ENCODE measurements at places on chromosomes 3 and 15.

- ATAC-seq, result no peak
These were observed 879.2 kb downstream of the ROBO1 start for GRCh38 chr3:78888635-78889034.

DNA sequence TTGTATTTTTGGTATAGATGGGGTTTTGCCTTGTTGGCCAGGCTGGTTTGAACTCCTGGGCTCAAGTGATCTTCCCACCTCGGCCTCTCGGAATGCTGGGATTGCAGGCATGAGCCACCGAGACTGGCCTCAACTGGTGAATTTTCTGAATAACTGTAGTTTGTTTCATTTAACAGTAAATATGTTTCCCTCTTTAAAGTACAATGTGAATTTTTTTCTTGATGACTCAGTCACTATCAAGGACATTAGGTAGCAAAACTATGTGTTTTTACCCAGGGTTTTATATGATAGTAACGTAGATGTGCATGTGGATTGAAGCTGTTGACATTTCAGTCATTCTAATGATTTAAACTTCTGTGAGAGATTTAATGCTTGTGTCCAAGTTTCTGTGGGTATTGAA lies 40.2 kb upstream of the MAPKBP1 start:
- no peak for ATAC-seq

DNA sequence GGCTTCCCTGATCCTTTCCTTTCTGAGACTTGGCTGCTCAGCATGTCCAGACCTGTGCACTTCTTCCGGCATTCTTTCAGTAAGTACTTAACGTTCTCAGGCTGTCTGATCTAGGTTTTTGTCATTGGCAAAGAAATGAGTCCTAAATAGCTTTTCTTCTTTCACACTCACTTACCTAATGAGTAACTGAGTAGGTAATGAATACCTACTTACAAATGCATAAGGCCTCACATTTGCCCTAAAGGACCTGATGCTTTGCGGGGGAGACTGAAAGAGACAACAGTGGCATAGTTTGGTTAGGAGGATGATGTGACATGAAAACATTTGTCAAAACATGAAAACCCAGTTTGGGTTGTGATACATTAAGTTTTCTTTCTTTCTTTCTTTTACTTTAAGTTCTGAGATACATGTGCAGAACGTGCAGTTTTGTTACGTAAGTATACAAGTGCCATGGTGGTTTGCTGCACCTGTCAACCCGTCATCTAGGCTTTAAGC lies 516.7 kb upstream of the CFAP20DC start:
- peak; percentile 94 for ATAC-seq

GRCh38 chr3:44016818-44017217 lies 224.9 kb upstream of the TOPAZ1 start:
- ATAC-seq, result no peak

DNA sequence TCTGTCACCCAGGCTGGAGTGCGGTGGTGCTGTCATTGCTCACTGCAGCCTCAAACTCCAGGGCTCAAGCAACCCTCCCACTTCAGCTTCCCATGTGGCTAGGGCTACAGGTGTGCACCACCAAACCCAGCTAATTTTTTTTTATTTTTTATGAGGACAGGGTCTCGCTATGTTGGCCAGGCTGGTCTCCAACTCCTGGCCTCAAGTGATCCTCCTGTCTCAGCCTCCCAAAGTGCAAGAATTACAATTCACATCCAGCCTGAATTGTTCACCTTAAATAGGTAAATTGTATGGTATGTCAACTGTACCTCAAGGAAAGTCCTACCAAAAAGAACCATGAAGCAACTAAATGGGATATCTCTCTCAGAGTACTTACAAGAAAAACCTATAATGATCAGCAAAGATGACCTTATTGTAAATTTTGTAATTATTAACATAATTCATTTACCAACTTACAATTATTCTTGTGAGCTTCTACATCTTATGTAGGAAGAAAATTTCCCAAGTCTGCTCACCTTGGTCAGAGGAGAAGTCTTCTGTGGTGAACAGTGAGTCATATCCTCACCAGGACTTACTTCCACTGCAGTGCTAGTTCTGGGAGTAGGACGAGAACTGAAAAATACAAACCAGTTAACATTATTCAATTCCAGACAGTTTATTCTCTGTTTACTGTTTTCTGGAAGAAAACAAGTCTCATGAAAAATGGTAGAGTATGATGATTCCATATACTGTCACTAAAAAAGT lies 54.4 kb downstream of the ULK4 start:
- no peak for ATAC-seq

DNA sequence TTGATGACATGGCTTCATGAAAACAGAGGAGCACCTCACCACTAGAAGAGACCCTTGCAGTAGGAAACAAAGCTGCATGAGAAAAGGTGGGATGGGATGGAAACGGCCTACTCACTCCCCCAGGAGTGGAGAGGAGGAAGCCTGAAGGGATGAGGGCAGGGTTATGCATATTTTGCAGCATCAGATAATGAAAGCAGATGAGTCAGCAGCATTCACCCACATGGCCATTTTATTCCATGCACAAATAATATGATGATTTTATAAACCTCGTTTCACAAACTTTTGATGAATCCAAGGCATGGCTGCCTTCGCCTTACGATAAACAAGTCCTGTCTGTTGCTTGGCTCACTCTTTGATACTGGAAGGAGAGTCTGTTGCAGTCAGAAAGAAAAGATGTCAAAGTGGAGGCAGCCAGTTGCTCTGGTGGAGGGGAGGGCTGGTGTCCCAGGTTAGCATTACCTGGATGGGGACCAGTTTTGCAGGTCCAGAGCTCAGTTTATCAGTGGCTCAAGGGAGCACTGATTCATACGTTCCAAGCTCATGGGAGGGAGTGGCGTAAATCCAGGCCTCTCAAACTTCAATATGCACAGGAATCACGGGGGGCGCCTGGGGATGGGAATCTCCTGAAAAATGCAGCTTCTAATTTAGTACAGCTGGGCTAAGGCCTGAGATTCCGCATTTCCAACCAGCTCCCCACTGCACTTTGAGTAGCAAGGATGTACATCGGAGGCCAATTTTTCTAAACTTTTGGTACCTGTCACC lies 9.2 kb upstream of the EHD4 start:
- ATAC-seq, result peak; percentile 43

GRCh38 chr3:48984663-48985062 lies 5.4 kb upstream of the P4HTM start:
- no peak for ATAC-seq

DNA sequence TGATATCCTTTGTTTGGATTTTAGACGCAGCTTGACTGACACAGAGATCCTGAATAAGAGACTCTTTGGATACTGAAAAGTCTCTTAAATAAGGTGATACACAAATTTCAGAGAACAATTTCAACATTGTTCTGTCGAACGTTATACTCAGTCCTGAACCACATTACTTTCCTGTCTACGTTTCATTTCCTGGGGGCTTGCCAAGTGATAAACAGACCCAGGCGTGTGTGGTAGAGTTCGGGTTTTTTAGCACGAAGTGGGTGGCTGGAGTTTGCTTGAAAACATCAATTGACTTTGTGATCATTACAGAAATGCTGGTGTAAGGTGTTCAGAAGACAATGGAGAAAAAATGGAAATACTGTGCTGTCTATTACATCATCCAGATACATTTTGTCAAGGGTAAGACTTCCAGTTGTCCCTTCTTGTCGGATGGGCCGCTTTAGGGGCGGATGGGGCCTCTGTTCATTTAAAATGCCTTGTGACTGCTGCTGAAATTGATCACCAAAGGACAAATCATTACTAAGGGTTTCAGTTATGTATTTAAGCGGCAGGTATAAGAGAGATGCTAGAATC lies at the start of gene CD96:
TSS of gene CD96 (plus strand) at position 287 of the 573 bp plus-strand sequence. CDS start at position 339, 52 bp downstream.
- no peak for ATAC-seq

- peak; percentile 83 for ATAC-seq
These were observed 105.7 kb downstream of the AKAP13 start for GRCh38 chr15:85485956-85486567.

DNA sequence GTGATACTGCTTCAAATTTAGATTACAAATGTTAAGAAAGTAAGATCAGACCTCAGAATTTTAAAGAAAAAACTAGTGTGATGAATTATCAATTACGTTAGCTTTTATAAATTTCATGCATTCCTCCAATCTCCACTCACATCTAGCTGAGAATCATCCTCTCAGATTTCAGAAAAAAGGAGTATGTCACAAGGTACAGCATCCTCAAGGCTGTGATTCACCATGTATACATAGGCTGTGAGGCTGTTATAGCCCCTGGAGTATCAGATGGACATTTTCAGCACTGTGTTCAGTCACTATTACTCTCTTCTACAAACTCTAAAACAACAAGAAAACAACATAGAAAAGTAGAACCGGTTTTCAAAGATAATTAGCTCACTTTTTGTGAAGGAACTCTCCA lies 214.4 kb downstream of the PCCB start:
- no peak for ATAC-seq

DNA sequence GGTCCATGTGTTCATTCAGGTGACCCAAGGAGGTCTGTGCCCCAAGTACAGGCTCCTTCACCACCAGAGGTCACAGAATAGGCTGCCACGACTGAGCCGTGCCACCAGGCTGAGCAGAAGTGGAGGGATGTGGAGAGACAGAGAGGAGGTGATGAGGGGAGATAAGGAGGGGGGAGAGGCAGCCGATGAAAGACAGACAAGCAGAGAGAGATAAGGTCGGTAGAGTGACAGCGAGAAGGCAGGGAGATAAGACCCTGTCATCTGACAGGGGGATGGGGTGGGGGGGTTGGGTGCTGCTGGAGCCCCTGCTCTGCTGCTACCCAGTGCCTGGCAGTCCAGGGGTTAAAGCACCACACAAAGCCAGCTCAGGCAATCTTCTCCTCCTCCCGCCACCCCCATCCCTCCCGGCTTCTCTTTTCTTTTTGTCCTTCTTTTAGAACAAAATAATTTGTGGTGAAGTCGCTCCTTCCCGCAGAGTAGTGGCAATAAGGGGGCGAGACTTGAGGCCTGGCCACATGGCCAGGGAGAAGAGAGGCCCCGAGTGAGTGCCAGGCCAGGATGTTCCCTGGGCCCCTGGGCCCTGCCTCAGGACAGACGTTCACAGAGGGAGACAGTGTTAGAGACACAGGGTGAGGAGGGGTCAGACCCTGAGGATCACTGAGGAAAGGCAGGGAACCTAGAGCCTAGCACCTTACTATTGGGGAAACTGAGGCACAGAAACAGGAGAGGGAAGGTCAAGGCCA lies 67.9 kb downstream of the CACNA2D2 start:
- peak; percentile 5 for ATAC-seq

DNA sequence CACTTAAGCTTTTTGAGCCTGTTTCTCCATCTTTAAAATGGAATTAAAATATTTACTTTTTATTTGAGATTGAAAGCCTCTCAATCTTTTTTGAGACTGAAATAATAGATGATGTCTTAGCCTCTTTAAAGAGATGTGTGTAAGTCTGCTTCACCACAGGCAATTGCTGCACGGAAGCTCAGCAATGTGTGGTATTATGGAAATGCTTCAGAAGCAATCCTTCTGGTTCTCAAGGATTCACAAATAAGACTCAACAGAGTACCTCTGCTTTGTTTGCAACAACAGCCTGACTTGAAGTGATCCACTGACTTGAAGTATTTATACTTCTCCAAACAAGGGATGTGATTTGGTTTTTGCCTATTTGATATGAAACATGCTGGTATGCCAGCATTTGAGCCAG lies 332.0 kb upstream of the RASGRP1 start:
- ATAC-seq, result no peak

DNA sequence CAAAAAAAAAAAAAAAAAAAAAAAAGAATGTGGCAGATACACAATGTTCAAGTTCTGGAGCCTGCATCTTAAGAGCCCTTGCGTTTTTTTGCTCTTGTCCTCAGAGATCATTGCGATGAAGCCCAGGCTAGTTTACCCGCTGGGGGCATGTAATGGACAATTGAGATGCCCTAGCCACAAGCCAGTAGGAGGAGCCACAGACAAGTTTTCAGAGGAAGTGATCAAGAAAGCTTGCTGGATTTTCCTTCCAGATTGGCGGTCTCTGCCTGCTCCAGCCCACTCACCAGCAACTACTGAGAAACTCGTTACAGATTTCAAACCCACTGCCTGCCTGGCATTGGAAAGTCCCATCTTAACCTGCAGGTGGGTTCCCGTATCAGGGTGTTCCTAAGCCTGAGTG lies 192.1 kb upstream of the EOMES start:
- no peak for ATAC-seq

DNA sequence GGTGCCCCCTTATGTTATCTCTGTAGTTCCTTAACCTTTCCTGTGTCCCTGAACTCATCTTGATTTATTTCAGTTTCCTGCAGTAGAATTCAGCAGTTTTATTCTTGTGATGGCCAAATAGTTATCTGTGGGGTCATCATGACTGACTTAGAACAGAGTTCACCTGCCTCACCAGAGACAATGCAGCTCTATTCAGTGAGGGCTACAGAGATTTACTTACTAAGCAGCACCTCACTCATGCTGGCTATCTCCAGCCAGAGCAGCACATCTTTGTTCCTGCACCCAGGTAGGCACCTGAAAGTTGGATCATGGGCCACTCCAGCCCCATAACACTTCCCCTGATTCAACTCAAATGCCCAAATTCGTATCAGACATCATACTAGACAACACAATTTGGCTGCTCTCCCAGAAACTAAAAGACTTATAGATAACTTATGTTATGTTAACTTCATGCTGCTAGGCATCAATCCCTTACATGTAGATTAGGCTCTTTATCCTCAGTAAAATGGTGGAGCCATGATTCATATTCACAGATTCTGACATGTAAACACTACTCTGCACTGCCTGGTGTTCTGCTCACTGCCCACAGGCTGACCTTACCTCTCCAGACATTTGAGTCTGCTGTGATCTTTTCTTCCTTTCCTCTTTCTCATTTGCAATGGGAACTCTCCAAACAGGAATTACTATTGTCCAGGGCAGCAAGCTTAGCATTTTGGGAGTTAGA lies 9.3 kb upstream of the GOLGB1 start:
- ATAC-seq, result peak; percentile 43

GRCh38 chr3:185363662-185364203 lies 797 bp downstream of the MAP3K13 start:
- ATAC-seq, result peak; percentile 36

DNA sequence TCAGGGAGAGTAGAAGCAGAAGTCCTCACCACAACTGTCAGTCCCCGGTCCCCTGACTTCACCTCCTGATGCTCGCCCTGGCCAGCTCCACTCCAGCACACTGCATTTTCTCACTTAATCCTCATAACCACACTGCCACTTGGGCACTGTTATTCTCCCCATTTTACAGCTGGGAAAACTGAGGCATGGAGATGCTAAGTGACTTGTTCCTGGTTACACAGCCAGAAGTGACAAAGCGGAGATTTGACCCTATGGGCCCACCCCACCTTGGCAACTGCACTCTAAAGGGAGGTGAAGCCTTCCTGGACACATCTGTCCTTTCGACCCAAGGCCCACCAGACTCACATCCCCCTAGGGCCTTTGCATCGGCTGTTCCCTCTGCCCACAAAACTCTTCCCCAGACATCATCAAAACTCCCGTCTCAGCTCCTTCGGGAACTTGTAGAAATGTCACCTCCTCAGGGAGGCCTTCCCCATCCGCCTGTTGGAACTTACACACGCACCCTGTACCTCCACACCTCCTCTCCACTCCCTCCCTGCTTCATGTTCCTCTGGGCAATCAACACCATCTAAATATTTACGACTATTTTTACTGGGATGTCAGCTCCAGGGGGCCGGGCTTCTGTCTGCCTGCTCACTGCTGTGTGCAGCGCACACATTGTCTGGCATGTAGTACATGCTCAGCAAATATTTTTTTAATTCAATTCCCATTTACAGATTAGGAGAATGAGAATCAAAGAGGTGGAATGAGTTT lies 3.1 kb downstream of the GRIP2 start:
- no peak for ATAC-seq
